ENCODE measurements at places on chromosomes 1 and 21. TPM values are rescaled to one million over a fixed set of nuclear protein-coding genes. Genes with fewer than 3 reads are reported as not detected.

Gene TINAGL1
- polyA plus RNA-seq = 46.8 TPM

Gene CATSPERE
- polyA plus RNA-seq = 1.9 TPM

Gene CFHR4
- not detected for polyA plus RNA-seq

Gene CR1
- polyA plus RNA-seq = 20.9 TPM

Gene KCNH1
- polyA plus RNA-seq = 0.16 TPM

Gene GIPC2
- polyA plus RNA-seq = 16.3 TPM

Gene FRRS1
- 11.5 TPM for polyA plus RNA-seq

Gene SMPDL3B
- 11.0 TPM for polyA plus RNA-seq

Gene LMX1A
- polyA plus RNA-seq = not detected

Gene RBM11
- 4.7 TPM for polyA plus RNA-seq

Gene GUCA2A
- not detected for polyA plus RNA-seq

All from right renal cortex interstitium (tissue), 3 donors.